Activated CD4-positive, alpha-beta T cell treated with anti-CD3 and anti-CD28 coated beads for 24 hours (primary cell): ENCODE measurements at places on chromosomes 7 and 10.

- no peak for DNase-seq
Measured at GRCh38 chr10:35792291-35792690, 150.2 kb upstream of the FZD8 start.

DNA sequence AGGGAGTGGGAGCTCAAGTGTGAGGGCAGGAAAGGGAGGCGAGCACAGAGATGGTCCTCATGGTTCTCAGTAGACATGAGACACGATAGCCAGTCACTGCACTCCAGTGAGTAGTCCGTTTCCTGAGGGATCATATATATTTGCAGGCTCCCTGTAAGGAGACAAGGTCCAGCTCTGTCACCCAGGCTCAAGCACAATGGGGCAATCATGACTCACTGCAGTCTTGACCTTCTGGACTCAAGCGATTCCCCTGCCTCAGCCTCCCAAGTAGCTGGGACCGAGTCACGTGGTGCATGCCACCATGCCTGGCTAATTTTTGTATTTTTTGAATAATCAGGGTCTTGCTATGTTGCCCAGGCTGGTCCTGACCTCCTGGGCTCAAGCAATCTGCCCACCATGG is 116.7 kb downstream of the CCDC3 start:
- DNase-seq, result no peak

GRCh38 chr10:4813496-4813895 is 12.5 kb upstream of the AKR1E2 start:
- no peak for DNase-seq

GRCh38 chr10:133359972-133360610 is 2.3 kb upstream of the FUOM start:
- DNase-seq, result no peak

DNA sequence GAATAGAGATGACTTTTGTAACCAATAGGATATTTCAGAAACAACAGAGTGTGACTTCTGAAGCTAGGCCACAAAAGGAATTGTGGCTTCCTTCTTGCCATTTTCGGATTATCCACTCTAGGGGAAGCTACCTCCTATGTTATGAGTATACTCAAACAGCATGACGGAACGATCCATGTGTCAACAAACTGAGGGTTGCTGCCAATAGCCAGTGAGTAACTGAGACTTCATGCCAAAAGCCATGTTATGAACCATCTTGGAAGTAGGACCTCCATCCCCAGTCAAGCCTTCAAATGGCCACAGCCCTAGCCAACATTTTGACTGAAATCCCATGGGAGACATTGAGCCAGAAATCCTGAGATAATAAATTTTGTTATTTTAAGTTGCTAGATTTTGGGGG is 69.0 kb upstream of the IL6 start:
- no peak for DNase-seq

DNA sequence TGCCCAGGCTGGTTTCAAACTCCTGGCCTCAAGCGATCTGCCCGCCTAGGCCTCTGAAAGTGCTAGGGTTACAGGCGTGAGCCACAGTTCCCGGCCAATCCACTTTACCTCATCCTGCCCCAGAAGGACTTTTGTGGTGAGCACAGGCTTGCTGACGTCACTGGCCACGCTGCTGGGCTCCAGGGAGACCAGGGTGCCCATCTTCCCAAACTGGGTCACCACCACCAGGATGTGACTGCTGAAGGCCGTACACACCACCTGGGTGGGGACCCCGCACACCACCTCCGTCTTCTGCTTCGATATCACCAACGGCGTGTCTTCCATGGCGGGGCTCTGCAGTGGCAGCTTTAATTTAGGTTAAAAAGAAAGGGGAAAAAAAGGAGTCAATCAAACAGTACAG is 816 bp downstream of the PSMG3 start:
- DNase-seq, result no peak

- DNase-seq, result no peak
Measured at GRCh38 chr10:79239275-79239779, 107.9 kb upstream of the PPIF start.

- DNase-seq, result no peak
Measured at GRCh38 chr10:74684462-74684861, 141.9 kb upstream of the KAT6B start.

GRCh38 chr7:120941856-120942255 is 8.7 kb upstream of the ING3 start:
- no peak for DNase-seq

GRCh38 chr10:91521439-91521838 is 111.3 kb downstream of the HECTD2 start:
- DNase-seq, result no peak

- peak; percentile 31 for DNase-seq
Measured at GRCh38 chr10:123614888-123615287, 51.3 kb upstream of the GPR26 start.

DNA sequence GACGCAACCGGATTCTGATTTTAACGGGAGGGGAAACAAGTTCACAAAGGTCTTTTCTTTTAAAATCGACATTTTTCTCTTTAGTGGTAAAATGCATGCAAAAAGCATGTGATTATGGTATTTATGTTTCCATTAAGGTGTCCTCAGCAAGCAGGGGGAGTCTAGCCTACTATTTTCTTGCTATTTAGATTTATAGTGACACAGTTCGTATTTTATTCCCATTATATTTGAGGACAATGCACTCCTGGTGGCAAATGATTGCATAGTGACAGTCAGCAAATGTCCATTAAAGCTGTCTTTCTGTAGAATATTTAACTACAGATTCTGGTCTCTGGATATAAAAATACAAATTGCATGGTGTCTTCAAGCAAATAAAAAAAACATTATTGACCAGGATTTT is 554.2 kb downstream of the PARD3 start:
- DNase-seq, result no peak

- no peak for DNase-seq
Measured at GRCh38 chr10:69359594-69359993, 57.1 kb downstream of the TACR2 start.

- no peak for DNase-seq
Measured at GRCh38 chr10:107453561-107453960, 289.1 kb upstream of the SORCS1 start.

- no peak for DNase-seq
Measured at GRCh38 chr7:12557282-12557681, 13.2 kb upstream of the SCIN start.

DNA sequence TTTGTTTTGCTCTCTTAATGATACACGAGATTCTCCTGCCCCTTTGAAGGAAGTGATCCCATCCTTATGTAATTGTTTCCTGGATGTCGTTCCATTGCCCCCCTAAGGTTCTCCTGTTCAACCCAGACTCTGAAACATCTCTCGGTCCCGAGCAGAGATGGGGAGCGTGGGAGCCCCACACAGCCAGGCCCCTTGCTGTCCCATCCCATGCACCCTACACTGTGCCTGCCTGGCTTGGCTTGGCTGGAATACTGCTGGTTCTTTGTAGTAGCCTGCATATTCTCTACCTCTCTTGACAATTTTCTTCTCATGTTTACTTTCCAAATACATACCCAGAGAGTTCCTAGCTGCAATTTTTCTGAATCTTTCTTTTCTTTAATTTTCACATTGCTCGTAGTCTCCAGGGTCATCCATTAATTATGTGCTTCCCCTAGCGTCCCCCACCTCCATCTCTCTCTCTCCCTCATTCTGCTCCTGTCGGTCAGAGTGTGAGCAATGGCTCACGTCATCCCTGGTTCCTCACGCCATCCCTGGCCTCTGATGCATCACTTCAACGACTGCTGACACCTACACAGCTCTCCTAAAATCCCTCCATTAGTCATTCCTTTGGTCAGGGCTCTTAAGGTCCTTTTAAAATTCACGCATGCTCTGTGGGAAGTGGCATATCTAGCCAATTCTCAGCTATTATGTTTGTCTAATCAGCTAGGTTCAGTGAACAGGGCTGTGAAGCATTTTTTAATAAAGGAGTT is 32.5 kb upstream of the GPR158 start:
- no peak for DNase-seq

- DNase-seq, result no peak
Measured at GRCh38 chr10:79420974-79421688, 24.3 kb downstream of the ZCCHC24 start.

DNA sequence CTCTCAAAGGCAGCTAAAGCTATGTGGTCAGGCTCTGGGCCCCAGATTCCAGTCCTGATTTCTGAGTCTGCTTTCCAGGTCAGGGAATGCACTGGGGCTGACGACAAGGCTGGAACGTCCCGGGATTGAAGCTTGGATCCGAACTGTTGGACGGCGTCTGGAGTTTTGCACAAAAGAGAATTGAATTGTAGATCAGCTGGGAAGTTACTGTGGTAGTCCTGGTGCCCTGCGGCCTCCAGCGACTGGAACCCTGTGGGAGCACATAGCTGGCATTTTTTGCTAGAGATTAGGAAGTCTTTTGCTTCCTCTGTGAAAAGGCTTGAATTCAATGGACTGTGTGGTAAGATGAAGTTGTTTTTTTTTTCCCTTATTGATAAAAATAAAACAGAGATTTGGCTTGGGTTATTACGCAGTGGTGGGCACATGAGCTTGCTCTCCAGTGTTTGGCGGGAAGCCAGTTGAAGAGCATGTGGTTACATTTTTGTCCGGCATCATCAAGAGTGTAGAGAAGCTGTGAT is at the start of gene HK1:
HK1 (plus strand) TSS at position 51 of the 518 bp plus-strand sequence.
- DNase-seq, result no peak

- no peak for DNase-seq
Measured at GRCh38 chr7:51785171-51785570, 468.6 kb upstream of the COBL start.

DNA sequence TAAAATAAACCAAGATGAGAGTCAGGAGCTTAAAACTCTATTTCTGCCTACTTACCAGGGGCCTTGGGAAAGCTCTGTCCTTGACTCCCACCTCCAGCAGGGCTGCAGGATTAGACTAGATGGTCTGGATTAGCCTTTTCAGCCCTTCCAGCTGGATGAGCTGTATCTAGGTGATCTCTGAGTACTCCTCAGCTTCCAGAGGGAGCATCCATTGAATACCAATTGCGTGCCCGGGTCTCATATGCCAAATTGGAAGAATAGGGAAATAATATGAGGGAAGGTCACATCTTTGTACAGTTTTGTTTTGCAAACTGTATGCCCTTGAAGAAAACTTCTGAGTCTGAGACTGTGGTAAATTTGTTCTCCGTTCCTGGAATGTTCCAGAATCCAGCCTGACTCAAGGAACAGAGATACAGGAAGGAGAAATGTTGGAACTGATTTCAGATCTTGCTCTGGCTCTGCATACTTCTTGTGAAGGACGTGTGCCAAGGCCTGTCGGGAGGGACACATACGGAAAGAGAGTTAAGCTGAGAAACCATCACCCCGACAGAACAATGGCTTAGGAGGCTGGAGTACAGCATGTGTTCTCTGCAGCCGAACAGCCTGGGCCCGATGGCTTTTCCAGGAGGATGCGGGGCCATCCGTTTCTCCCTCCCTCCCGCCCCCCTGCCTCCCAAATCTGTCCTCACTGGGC is 44.9 kb downstream of the MINDY4 start:
- no peak for DNase-seq

DNA sequence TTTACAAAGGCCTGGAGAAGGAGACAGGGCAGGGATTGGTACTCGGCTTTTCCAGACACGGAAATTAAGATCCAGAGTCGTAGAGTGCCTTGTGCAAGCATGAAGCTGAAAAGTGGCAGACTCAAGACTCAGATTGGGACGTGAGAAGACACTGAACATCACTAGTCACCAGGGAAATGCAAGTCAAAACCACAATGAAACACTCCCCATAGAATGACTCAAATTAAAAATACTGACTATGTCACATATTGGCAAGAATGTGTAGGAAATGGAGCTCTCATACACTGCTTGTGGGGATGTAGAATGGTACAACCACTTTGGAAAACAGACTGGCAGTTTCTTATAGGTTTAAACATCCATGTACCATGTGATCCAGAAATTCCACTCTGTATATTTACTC is 472.0 kb downstream of the RPS24 start:
- DNase-seq, result no peak

DNA sequence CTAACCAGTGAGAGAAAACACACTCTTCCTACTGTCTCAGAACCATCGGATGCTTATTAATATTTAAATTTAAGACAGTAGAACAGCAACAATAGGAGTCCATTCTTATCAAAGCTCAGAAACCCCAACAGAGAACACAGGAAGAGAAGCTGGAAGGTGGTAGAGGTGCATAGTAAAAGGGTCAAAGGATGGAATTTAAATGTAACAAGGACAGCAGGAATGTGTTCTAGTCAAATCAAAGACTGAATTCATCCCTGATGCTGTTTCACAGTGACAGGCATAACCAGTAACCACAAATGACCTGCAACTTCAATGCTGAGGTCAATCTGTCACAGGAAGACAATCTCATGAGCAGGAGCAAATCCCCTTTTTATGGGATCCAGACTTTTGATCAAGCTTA is 1259.7 kb downstream of the XPNPEP1 start:
- DNase-seq, result no peak

DNA sequence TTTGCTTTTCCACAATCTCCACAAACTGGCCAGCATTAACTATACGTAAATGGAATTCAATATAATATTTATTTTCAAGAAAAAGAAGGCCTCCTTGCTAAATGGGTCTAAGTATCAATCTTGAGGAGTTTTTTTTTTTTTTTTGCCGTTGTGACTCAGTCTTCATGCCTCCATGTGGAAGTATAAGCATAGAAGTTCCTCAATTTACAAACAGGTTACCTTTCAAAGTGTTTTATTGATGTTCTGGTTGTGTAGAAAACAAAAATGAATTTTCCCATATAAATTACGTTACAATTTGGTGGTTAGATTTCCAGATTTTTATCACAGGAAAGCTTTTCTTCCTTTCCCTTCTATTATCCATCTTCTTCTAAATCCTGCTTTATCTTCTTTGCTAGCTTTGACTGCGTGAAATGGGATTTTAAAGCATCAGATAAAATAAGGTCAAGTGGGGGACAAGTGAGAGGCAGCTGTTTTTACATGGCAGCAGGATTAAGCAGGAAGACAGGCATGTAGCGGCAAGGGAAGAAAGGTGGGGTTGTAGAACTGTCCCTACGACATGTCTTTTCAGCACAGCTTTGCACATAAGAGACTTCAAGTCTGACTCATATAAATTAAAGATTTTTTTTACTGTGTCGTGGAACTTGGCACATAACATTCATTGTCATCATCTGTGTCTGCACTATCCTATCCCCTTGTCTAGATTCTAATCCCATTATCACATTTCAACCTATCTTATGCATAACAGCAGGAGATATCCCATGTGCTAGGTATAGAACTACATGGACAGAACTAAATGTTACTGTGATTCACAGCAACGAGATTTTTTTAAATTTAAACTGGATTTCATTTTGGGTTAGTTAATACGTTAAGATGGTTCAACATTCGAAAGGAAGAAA is 135.3 kb upstream of the FAM3C start:
- no peak for DNase-seq

DNA sequence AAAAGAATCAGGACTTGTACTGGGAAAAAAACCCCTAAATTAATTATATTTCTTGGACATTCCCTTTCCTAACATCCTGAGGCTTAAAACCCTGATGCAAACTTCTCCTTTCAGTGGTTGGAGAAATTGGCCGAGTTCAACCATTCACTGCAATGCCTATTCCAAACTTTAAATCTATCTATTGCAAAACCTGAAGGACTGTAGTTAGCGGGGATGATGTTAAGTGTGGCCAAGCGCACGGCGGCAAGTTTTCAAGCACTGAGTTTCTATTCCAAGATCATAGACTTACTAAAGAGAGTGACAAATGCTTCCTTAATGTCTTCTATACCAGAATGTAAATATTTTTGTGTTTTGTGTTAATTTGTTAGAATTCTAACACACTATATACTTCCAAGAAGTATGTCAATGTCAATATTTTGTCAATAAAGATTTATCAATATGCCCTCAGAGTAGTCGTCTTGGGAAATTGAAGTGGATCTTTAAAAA is 6.6 kb downstream of the EMX2 start:
- DNase-seq, result no peak
